ENCODE measurements at places on chromosomes 5 and 9. TPM values are rescaled to one million over a fixed set of nuclear protein-coding genes. Genes with fewer than 3 reads are reported as not detected.

DNA sequence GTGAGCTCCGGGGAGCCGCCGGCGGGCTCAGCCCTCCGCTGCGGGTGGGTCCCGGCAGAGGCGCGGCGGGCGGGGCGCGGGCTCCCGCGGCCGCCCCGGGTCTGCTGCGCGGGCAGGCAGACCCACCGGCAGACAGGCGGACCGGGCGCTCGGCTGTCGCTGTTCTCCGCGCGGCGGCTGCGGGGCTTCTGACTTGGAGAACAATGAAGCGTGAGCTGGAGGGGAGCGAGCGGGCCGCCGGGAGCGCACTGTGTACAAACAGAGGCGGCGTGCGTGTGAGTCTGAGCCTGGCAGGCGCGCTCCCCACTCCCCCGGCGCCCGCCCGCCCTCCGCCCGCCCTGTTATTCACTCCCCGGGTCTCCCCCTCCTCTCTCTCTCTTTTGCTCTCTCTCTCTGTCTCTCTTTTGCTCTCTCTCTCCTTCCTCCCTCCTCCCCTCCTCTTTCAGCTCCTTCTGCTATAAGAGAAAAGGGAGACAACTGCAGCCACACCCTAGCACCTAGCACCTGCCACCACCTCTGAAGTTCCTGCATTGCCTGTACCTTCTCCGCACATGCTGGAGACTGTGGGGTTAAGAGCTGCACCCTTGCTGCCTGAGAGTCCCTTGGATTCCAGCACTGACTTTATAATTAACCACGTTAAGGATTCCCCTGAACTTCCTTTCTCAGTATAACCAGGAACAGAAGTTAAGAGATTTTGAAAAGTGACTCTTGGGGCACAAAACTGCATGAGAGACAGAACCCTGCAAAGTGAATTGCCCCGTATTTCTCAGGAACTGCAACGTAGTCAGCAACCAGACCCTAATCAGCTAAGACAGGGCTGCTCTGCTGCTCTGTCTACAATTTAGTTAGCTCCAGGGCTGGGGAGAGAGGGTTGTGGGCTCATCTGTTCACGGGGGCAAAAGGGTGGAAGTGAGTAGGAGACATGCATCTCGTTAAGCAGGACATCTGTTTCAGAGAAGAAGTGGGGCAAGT, at the start of gene EDIL3:
EDIL3 (minus strand) TSS at position 277 of the 972 bp plus-strand sequence. CDS start 506 bp downstream, outside the sequence.
- H3K36me3 ChIP-seq, result peaks cover 5% of the 10 kb centered on the region
- peaks cover 43% of the 10 kb centered on the region for H3K27me3 ChIP-seq
- H3K4me3 ChIP-seq, result peak within 1 kb of the TSS; percentile 69
- H3K4me1 ChIP-seq, result peaks cover 4% of the 10 kb centered on the region
- H3K27ac ChIP-seq, result no peak within 1 kb of the TSS
- no peak for DNase-seq

DNA sequence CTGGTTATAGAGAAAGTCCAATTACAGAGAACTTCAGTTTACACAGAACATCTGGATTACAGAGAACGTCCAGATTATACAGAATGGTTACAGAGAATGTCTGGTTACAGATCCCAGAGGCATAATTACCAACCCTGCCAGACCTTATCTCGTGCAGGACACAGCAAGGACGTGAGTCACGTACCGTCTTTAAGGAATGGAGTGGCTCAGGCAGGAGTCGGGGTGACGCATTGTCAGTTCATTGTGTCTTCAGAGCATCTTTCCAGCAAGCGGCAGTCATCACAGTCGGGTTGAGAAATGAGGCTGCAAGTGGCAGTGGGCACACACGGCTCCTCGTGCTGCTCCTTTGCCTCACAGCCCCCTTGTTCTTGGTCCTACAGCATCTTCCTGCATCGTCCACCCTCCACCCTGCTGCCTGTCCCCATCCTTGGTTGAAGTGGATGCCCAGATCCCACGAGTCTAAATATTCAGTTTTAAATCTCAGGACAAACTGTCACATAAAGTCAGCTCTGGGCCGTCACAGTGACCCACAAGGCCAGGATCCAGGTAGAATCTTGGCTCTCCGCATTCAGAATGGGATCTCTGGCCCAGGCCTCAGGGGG, 30.0 kb upstream of the SLC6A19 start:
- no peak for DNase-seq
- H3K36me3 ChIP-seq, result peaks cover 3% of the 10 kb centered on the region
- peaks cover 29% of the 10 kb centered on the region for H3K27me3 ChIP-seq
- no peak overlapping the region for H3K4me3 ChIP-seq
- no peak overlapping the region for H3K27ac ChIP-seq

Gene PDE6A
- total RNA-seq, result not detected

Gene PSAT1
- total RNA-seq, result 1.6 TPM

GRCh38 chr9:8857068-8857925, 1057.7 kb upstream of the DMAC1 start:
- DNase-seq, result no peak
- H3K36me3 ChIP-seq, result no peaks in the 10 kb centered on the region
- H3K4me3 ChIP-seq, result peak overlapping the region; percentile 71

DNA sequence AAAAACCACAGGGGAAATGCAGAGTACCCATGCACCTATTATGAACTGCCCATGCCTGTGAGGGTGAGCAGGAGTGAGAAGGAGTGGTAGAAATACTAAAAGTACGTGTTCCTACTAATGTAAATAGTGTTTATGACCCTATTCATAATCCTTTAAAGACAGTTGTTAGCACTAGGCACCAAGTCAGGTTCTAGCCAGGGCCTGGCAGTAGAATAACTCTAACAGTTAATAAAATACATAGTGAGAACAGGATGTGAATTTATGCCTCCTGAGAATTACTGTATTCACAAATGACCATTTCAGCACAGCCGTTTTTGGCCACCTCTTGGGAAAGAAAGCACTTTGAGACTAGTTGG, 103.2 kb upstream of the TARS1 start:
- H3K27ac ChIP-seq, result no peak overlapping the region
- H3K4me3 ChIP-seq, result no peak overlapping the region
- no peak for DNase-seq
- H3K36me3 ChIP-seq, result no peaks in the 10 kb centered on the region
- no peaks in the 10 kb centered on the region for H3K27me3 ChIP-seq
- no peaks in the 10 kb centered on the region for H3K4me1 ChIP-seq

DNA sequence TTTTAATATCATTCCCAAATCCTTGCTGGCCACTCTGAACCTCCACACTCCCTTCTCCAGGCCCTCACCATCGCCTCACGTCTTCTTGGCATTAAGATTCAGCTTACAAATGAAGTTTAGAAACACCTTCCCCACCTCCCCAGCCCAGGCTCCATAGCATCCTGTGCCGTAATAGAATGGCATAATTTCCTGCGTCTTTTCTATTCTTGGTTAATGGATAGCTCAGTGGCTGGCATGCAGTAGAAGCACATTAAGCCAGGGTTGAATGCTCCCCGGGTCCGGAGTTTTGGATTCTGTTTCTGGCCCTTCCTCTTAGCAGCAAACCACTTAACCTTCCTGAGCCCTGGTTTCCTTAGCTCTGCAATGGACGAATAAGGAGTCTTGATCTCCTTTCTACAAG, 13.8 kb downstream of the WWC1 start:
- DNase-seq, result no peak
- no peak overlapping the region for H3K4me3 ChIP-seq
- no peaks in the 10 kb centered on the region for H3K4me1 ChIP-seq
- no peaks in the 10 kb centered on the region for H3K36me3 ChIP-seq

Gene CDH9
- not detected for total RNA-seq

Gene CTXN3
- total RNA-seq, result not detected

- peaks cover 2% of the 10 kb centered on the region for H3K36me3 ChIP-seq
- no peak overlapping the region for H3K27ac ChIP-seq
- no peak for DNase-seq
These were observed 8.1 kb downstream of the UBQLN1 start for GRCh38 chr9:83699615-83700014.

Gene PHF24
- not detected for total RNA-seq

Gene OBP2B
- not detected for total RNA-seq

Gene SNCB
- total RNA-seq, result not detected

DNA sequence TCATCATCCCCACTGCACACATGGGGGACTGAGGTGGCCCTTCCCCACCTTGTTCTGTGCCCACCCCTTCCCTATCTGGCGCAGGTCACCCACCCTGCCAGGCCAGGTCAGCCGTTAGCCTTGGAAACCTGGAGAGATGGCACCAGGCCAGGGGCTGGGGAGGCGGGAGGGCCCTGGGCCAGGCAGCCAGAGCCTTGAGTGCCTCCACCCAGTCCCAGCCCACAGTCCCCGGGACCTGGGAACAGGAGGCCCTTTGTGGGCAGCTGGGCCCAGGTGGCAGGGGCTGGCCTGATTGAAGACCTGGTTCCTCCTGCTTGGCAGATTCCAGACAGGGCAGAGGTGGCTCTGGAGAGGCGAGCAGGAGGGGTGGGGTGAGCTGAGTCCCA, 70.6 kb downstream of the LRSAM1 start:
- no peak overlapping the region for H3K27ac ChIP-seq
- H3K4me1 ChIP-seq, result peaks cover 9% of the 10 kb centered on the region
- DNase-seq, result no peak
- peaks cover 8% of the 10 kb centered on the region for H3K36me3 ChIP-seq

- H3K4me3 ChIP-seq, result no peak overlapping the region
- no peaks in the 10 kb centered on the region for H3K4me1 ChIP-seq
- DNase-seq, result no peak
- H3K36me3 ChIP-seq, result peaks cover 3% of the 10 kb centered on the region
- peaks cover 4% of the 10 kb centered on the region for H3K27me3 ChIP-seq
- H3K27ac ChIP-seq, result no peak overlapping the region
These were observed 301 bp upstream of the IL4 start for GRCh38 chr5:132673488-132673887.
